AG08396 (cell line): ENCODE measurements at places on chromosomes 2 and 18.
A peak's percentile ranks its signal among the peaks of the same experiment; 100 is the strongest.

- no peak for DNase-seq
Measured at GRCh38 chr2:36511858-36512603, 85.9 kb downstream of the FEZ2 start.

GRCh38 chr2:134783912-134784311 lies 54.5 kb upstream of the ACMSD start:
- no peak for DNase-seq

DNA sequence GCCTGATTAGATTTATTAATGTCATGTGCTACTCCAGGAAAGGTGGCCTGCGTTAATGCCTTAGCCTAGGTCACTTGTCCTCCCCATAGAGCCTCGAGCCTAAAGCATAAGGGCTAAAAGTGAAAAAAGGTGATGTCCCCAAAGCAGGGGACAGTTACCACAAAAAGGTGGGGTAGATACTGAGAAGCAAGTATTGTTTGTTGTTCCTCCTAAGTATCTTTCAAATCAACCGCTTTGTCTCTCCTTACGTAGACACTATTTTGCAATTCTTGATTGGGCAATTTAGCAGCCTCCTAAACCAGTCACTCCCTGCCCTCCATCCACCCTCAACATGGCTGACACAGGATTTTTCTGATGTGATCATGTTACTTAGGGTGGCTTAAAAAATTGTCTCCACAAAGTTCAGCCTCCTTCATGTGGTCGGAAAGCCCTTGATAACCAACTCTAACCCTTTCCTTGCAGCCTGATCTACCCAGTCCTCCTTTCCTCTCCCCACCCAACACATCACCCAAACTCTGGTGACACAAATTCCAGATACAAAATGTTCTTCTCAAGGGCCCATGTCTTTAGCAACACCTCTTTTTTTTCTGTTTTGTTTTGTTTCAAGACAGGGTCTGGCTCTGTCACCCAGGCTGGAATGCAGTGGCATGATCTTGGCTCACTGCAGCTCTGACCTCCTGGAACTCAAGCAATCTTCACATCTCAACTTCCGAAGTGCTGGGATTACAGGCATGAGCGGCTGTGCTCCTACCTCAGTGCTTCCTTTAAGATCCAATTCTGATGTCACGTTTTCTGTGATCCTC lies 6.9 kb downstream of the INHA start:
- DNase-seq: no peak

- DNase-seq: no peak
Measured at GRCh38 chr2:85844486-85844885, 44.3 kb downstream of the ST3GAL5 start.

- DNase-seq: no peak
Measured at GRCh38 chr2:141927536-141927935, 203.3 kb downstream of the LRP1B start.

DNA sequence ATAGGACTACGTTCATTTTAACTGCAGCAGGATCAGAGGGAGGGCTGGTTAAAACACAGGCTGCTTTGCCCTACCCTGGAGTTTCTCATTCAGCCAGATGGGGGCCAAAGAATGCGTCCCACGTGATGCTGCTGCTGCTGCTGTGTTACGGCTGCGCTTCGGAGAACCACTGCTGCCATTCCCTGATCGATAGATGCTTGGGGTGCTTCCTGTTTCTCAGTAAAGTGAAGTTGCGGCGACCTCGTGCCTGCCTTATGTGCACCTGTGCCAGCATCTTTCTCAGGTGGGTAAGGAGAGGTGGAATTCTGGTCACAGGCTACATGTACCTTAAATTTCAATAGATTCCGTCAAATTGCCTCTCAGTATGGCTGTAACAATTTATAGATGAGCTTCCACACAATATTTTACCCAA lies 24.7 kb upstream of the TOGARAM2 start:
- DNase-seq: peak; percentile 49

GRCh38 chr2:201403880-201404279 lies 46.7 kb upstream of the FLACC1 start:
- DNase-seq: no peak

- DNase-seq: no peak
Measured at GRCh38 chr2:47916412-47916811, 10.1 kb upstream of the FBXO11 start.

DNA sequence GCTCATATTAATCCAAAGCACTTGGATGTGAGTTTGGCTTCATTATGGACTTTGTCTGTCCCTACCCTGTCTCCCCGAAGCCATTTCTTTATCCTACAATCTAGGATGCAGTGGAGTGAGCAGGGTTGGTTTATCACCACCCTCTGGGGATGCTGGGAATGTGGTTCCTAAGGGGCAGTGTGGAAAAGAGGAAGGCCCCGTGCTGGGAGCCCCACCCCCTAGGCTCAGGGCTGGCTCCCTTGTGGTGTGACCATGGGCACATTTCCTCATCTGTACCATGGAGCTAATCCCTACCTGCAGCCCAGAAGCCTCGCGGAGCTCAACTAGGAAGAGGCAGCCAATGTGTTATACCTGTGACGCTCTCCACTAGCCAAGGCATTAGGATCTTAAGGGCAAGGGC lies 92.5 kb downstream of the TGOLN2 start:
- no peak for DNase-seq

DNA sequence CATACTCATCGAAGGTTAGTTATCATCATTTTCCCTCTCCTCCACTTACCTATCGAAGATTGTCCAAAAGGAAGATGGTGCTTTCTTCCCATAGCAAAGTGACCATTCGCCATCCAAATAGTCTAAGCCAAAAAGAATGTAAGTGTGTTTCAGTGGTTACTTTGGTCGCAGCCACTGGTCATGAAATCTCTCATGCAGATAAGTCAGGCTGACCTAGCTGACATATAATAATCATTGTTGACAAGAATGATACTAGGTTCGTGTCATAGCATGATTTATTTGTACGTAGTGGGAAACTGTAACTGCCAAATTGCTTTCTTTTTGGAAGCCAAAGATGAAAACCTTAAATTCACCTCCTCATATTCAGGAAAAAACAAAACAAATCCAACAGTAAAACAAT lies 89.6 kb upstream of the PMAIP1 start:
- no peak for DNase-seq

GRCh38 chr18:72612894-72613533 lies 68.9 kb upstream of the CBLN2 start:
- DNase-seq: no peak

- DNase-seq: no peak
Measured at GRCh38 chr2:233852056-233852455, 2.3 kb downstream of the HJURP start.

GRCh38 chr2:8604262-8604661 lies 77.6 kb upstream of the ID2 start:
- no peak for DNase-seq

GRCh38 chr2:57862153-57862552 lies 184.5 kb upstream of the VRK2 start:
- DNase-seq: no peak

- no peak for DNase-seq
Measured at GRCh38 chr2:59594671-59595222, 958.7 kb downstream of the BCL11A start.

DNA sequence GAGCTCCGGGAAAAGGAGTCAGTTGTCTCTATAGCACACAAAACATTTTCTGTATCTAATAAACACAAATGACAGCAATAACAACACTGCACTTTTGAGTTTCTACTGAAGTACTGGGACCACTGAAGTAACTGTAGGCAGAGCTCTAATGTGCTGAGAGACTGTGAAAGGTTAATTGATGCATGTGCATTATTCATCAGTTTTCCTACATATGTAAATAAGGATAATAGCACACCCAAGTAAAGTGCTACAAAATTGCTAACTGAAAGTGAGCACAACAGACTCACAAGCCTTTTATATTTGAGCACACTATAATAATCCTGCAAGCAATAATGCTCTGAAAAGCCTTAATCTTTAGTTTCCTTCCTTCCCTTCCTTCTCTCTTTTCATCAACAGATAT lies 1051.6 kb downstream of the LRP1B start:
- DNase-seq: no peak

DNA sequence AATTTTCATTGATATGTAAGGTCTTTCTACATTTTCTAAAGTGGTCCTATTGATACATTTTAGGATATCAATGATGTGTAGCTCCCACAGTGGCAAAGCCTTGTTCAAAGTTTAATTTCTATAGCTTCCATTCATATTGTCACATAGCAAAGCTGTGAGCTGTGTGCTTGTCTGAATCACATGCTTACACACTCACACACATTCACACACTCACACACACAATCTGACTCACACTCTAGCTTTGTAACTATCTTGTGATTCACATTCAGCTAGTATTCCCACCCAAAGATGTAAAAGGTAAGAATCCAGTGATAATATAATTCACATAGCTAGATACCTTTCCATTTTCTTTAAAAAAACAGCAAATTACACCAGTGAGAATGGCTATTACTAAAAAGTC lies 58.7 kb downstream of the MAPRE2 start:
- no peak for DNase-seq

- no peak for DNase-seq
Measured at GRCh38 chr2:171237751-171238505, 77.2 kb upstream of the TLK1 start.

GRCh38 chr2:85662899-85663593 lies 5.0 kb downstream of the SFTPB start:
- DNase-seq: peak; percentile 88

- DNase-seq: no peak
Measured at GRCh38 chr18:61086657-61087056, 246.6 kb upstream of the CDH20 start.

DNA sequence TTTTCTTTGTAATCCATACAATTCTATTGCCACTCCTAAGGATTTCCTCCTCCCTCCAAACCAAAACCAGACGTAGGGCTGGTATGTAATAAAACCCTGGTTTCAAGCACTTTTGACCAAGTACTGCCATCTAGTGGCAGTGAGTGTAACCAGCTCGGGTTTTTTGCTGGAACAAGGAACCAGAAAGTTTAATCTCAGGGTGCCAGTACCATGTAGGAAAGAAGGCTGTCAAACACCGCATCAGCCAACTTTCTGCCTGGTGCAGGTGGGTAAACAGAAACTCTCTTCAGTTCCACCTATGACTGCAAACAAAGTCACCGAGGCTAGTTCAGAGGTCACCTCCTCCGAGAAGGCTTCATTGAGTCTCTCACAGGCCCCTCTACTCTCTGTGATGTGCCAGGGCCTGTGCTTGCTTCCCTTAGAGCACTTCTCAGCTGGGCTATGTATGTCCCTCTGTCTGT lies 10.2 kb upstream of the THNSL2 start:
- DNase-seq: peak; percentile 69

DNA sequence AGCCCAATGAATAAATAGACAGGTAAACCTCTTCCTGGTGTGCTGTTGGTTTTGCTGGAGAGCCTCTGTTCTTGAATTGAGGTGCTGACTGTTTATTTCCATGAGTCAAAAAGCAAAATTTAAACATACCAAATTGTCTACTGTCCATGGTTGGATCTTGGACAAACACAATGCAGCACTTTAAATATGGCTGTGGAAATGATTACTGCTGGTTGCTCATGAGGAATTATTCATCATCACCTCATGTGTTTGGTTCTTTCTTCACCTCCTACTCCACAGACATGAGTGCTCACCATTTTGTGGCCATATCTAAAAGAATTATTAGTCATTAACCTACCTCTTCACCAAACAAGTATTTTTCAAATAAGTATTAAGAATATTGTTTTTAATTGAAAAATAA lies 85.3 kb upstream of the GALNT5 start:
- no peak for DNase-seq

GRCh38 chr2:127737892-127738291 lies 36.6 kb downstream of the SFT2D3 start:
- DNase-seq: no peak

DNA sequence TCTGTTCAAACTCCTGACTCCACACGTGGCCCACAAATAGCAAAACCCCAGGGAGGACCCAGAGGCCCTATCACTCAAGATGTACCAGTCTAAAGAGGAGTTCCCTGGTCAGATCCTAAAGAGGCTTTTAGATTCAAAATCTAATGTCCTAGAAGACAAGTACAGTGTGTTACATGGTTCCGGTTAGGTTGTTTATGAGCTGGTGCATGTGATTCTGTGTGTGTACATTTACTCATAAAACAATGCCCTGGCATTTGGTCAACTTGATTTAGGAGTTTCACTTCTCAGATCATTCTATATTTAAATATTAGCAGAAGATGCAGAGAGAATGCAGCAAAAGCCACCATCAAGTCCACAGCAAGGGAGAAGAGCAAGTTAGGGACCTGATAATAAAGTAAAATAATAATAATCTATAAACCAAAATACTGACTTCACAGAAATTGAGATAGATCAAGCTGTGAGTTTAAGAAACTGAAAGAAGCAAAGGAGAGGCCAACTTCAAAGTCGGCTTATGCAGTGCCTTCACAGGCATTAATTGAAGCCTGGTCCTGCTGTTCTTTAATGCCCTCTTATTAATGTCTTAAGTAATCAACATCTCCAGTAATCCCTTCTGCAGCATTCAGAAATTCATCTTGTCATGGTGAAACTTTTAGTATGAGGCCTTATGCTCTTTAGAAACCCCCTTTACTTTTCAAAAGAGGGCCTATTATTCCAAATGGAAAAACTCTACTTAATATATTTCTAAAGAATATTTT lies 4.2 kb upstream of the AP1S3 start:
- no peak for DNase-seq

DNA sequence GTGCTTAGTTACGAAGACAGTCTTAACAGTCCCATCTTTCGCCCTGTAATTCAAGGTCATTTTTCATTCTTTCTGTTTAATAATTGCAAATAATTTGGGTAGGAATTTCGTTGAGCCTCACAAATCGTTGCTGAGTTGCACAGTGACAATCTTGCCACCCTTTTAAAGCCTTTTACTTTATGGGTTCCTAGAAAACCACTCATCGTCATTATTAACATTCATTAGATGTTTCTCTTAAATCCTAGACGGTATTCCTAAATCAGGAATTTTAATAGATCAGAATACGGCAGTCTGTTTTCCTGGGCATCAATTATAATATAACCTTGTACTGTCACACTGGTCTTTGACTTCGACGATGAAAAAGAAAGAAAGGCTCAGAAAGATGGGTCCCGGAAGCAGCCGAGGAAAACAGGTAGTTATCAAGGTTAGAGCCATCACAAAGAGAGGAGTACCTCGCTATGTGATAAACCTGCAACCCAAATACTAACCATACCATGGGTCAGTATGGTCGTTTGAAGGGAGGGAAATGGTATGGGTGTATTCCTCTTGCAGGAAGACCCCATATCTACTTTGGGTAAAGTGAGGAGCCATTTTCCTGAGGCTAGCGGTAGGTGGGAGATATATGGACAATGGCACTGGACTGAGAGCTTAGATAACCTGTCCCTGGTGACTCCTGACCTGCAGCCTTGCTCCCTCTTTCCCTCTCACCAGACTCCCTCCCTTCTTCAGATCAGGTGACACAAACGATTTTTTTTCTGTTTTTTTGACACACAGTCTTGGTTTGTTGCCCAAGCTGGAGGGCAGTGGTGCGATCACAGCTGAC lies 981 bp upstream of the SF3B1 start:
- no peak for DNase-seq

GRCh38 chr2:47724221-47724981 lies 58.5 kb upstream of the MSH6 start:
- no peak for DNase-seq

GRCh38 chr18:62018034-62018758 lies 125.4 kb upstream of the RNF152 start:
- peak; percentile 78 for DNase-seq

DNA sequence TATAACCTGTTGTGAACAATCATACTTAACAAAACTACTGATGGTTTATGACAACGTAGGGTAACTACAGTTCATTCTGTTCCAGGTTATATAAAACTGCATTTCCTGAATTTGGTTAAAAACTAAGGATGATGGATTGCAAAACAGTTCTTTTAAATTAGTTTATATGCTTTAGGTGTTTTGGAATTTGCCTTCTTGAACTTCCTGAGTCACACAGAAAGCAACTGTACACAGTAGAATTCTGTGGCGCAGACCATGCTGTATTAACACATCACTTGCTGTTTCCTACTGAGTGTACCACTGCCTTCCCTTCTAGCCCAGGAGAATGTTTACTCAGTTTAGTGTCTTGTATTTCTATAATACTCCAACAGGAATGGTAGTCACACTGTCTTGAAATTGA lies 19.4 kb downstream of the ITGB1BP1 start:
- DNase-seq: peak; percentile 47
